ENCODE measurements at places on chromosomes 7 and 10. TPM values are rescaled to one million over a fixed set of nuclear protein-coding genes. Genes with fewer than 3 reads are reported as not detected.

Gene OAT
- 24.3 TPM for total RNA-seq

Gene TYW1B
- total RNA-seq = 2.5 TPM

Gene CALD1
- 122 TPM for total RNA-seq

DNA sequence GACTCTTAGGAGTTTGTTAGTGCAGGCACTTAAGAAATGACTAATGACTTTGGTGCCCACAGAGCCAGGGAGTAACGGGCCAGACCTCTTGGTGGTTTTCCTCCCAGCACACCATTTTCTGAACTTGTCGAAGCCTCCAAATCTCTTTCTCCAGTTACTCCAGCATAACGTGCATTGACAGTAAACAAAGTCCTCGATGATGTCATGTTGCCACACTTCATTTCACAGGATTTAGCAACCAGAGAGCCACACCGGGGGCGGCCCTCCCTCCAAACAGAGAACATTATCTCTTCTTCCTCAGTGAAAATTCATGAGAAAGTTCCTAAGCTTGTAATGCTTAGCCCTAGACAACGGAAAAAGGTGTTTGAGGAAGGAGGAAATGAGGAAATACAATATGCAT is 4.0 kb upstream of the SVOPL start:
- H3K4me3 ChIP-seq = no peak overlapping the region
- H3K4me1 ChIP-seq = no peaks in the 10 kb centered on the region
- DNase-seq = no peak
- H3K36me3 ChIP-seq = no peaks in the 10 kb centered on the region
- no peaks in the 10 kb centered on the region for H3K27me3 ChIP-seq

Gene PAX4
- not detected for total RNA-seq

DNA sequence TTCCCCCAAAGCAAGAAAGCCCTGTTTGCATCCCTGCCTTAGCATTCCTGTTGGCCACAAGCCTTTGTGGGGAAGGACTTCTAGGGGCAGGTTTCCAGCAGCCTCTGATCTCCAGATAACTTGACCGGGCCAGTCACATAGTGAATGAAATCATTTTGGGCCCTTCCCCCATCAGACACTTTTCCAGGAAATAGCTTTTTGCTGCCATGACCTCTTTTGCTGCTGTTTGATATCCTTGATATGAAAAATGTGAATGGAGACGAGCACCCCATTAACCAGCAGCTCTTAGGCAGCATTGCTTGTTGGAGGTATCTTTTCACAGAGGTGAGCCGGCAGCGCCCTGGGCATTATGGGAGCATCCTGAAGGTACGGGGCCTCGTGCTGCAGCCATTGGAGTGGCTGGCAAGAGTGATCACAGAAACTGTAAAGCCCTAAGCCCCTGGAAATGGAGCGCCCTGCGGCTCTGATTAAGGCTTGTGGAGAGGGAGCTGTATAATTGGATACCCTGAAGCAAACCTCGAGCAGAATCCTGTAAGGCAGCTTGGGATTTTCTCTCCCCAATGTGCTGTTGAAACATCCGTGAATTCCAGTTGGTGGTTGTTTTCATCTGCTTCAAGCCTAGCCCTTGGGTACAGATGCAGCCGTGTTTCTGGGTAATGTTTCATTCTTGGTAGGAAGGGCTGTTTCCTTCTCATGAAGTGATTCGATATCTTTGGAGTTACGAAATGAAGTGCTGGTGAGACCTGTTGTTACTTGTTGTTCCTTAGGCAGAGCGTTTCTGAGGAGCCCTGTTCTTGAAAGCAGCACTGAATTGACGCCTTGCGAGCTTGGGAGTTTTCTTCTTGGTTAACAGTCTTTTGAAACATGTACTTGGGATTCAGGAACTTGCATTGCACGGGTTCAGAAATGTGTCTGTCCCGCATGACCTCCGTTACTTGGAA is 179.0 kb downstream of the PTEN start:
- H3K4me3 ChIP-seq = peak overlapping the region; percentile 25
- H3K27me3 ChIP-seq = no peaks in the 10 kb centered on the region
- H3K36me3 ChIP-seq = no peaks in the 10 kb centered on the region
- H3K4me1 ChIP-seq = peaks cover 33% of the 10 kb centered on the region
- no peak for DNase-seq
- H3K27ac ChIP-seq = peak overlapping the region; percentile 64

DNA sequence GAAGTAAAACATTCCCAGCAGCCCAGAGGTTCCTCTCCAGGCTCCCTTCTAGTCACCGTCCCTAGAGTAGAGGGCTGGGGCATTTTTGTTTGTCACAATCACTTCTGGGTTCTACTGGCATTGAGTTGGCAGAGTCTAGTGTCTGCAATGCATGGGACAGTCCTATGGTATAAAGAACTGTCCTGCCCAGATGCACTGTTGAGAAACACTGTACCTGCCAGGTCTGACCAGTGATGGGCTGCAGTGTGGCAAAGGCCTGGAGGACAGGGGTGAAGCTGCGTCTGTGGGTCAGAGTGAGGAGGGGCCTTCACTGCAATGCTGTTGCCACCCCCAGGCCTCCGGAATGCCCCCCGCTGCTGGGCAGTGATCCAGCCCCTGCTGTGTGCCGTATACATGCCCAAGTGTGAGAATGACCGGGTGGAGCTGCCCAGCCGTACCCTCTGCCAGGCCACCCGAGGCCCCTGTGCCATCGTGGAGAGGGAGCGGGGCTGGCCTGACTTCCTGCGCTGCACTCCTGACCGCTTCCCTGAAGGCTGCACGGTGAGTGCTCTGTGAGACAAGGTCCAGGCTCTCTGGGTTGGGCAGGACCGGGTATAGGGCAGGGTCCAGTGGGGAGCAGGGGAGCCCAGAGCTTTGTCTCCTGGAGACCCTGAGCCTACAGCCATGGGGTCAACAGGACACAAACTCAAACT is 14.8 kb downstream of the SMO start:
- no peaks in the 10 kb centered on the region for H3K4me1 ChIP-seq
- no peak overlapping the region for H3K27ac ChIP-seq
- DNase-seq = no peak
- peaks cover 4% of the 10 kb centered on the region for H3K36me3 ChIP-seq
- no peak overlapping the region for H3K4me3 ChIP-seq
- no peaks in the 10 kb centered on the region for H3K27me3 ChIP-seq

GRCh38 chr10:98273057-98273850 is 5.3 kb upstream of the LOXL4 start:
- no peak overlapping the region for H3K27ac ChIP-seq
- peaks cover 26% of the 10 kb centered on the region for H3K4me1 ChIP-seq
- no peaks in the 10 kb centered on the region for H3K27me3 ChIP-seq

Gene RNF148
- total RNA-seq = not detected

DNA sequence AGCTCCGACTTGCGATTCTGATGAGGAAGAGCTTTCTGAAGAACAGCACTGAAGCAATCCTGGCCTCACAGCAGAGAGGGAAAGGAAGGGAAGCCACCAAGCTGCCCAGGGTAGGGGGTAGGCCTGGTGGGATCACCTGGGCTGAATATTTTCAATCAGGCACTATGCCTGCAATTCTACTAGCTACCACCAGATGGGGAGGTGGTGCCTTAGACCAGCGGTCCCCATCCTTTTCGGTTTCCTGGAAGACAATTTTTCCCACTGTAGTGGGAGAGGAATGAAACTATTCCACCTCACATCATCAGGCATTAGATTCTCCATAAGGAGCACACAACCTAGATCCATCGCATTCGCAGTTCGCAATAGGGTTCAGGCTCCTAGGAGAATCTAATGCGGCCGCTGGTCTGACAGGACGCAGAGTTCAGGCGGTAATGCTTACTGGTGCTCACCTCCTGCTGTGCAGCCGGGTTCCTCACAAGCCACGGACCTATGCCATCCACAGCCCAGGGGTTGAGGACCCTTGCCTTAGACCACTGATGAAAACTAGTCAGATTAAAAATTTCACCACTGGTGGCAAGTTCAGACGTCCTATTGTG is 2.7 kb downstream of the LRRC20 start:
- peaks cover 4% of the 10 kb centered on the region for H3K36me3 ChIP-seq
- H3K4me3 ChIP-seq = no peak overlapping the region
- no peaks in the 10 kb centered on the region for H3K27me3 ChIP-seq
- H3K27ac ChIP-seq = peak overlapping the region; percentile 87

DNA sequence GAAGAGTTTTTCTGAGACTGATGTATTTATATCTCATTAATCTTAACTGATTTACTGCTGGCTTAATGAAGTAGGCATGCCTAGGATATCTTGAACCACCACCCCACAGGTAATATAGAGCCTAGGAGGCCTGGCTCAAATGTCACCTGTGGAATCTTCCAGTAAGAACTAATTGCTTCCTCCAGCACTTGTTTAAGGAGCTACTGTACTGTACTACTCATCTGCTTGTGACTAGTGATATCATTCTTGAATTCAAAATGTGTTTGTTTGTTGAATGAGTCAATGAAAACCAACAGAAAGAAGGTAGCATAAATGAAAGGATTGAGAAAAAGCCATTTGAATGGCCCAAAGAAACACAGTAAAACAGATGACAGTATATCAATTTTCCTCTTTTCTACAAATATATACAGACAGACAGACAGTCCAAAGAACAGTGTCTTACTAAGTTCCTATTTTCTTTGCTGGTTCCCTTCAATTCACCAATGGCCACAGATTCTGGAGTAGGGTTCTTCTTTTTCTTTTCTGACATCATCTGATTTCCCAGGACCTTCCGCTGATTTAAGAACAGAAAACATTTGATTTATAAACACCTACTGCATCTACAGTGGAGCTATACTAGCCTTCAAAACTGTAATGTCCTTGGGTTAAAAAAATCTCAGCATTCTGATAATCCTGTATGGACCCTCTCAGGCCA is 43.7 kb upstream of the SLIT1 start:
- H3K36me3 ChIP-seq = peaks cover 54% of the 10 kb centered on the region
- DNase-seq = no peak
- no peaks in the 10 kb centered on the region for H3K4me1 ChIP-seq
- no peaks in the 10 kb centered on the region for H3K27me3 ChIP-seq
- H3K27ac ChIP-seq = no peak overlapping the region

DNA sequence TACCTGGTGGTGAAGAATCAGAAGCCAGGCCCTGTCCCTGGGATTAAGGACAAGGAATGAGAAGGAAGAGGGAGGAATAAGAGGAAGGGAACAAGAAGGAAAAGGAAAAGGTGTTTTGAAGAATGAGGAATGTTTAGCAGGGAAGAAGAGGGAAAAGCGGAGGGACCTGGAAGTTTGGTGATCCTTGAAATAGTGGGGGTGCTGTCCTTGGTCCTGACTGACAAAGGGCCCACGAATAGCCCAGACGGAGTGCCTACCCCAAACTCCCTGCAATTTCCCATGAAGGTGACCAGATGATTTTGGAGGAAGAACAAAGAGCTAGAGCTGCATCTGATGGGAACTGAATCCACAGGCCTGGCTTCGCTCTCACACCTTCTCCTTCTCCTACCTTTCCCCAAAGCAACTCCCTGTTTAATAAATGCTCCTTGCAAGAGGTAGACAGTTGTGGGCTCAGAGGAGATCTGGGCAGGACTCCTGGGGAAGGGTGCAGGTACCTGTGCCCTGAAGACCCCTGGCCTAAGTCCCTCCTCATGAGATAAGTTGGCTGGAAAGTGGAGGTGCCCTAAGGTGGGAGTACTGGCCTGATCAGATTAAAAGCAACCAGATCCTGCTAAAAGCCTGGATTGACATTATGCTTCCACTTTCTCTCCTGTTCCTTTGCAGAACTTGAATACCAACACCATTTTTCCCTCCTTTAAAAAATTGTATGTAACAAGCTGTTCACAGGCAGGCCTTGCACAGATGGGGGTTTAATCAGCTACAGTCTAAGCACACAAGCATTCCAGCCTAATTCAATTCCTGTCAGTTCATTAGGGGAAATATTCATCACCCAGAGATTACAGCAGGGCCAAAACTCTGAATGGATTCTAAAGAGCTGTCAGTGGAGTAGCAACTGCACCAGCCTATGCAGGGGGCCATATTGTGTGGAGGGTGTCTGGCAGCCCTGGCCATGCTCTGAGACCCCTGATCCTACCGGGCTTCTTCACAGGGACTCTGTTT is 19.4 kb downstream of the KAZALD1 start:
- H3K27me3 ChIP-seq = peaks cover 100% of the 10 kb centered on the region
- H3K36me3 ChIP-seq = no peaks in the 10 kb centered on the region
- no peak for DNase-seq
- no peak overlapping the region for H3K4me3 ChIP-seq
- no peaks in the 10 kb centered on the region for H3K4me1 ChIP-seq

- H3K27me3 ChIP-seq = no peaks in the 10 kb centered on the region
- peaks cover 33% of the 10 kb centered on the region for H3K36me3 ChIP-seq
- H3K4me1 ChIP-seq = peaks cover 59% of the 10 kb centered on the region
- no peak overlapping the region for H3K4me3 ChIP-seq
- peak; percentile 74 for DNase-seq
These were observed 21.3 kb downstream of the MDH2 start for GRCh38 chr7:76069238-76069638.

GRCh38 chr7:23558303-23558702 is 26.5 kb upstream of the TRA2A start:
- no peak overlapping the region for H3K27ac ChIP-seq
- DNase-seq = no peak
- H3K36me3 ChIP-seq = no peaks in the 10 kb centered on the region

- no peak overlapping the region for H3K4me3 ChIP-seq
- H3K27ac ChIP-seq = no peak overlapping the region
- peaks cover 3% of the 10 kb centered on the region for H3K36me3 ChIP-seq
- DNase-seq = no peak
- no peaks in the 10 kb centered on the region for H3K27me3 ChIP-seq
These were observed 76.9 kb downstream of the MAPK8 start for GRCh38 chr10:48383393-48383792.

GRCh38 chr7:28354601-28355402 is 57.5 kb upstream of the CREB5 start:
- no peaks in the 10 kb centered on the region for H3K36me3 ChIP-seq
- H3K27ac ChIP-seq = no peak overlapping the region
- H3K27me3 ChIP-seq = no peaks in the 10 kb centered on the region
- H3K4me3 ChIP-seq = no peak overlapping the region

Gene TUBB8
- total RNA-seq = not detected

DNA sequence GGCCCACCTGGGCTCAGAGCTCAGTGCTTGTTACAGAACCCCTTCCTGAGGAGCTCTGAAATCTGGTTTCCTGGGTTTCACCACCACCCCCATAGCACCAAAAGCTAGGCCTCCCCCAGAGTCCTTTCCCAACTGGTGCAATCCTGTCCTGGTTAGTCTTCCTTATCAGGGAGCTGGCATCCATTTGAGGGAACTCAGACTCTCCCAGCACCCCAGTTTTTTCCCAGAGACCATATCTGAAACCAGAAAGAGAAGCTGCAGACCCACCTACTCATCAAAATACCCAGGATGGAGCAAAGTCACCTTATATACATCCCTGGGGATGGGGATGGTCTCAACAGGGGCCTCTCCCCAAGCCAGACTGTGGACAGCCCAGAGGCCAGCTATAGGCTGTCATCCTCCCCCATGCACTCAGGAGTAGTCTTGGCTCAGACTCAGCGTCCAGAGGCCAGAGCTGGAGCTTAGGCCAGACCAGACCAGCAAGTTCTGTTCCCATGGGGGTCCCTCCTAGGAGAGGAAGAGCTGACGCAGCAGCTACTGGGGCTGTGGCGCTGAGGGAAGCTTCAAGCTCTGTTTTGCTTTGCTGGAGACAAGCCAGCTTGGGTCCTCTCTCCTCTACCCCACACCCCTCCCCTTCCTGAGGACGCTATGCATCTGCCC is 3.0 kb downstream of the TBATA start:
- H3K4me1 ChIP-seq = peaks cover 13% of the 10 kb centered on the region
- H3K36me3 ChIP-seq = no peaks in the 10 kb centered on the region
- DNase-seq = peak; percentile 34
- no peak overlapping the region for H3K27ac ChIP-seq
- no peak overlapping the region for H3K4me3 ChIP-seq

Gene LRIT1
- not detected for total RNA-seq

Gene VENTX
- total RNA-seq = 0.33 TPM

GRCh38 chr10:20247891-20248708 is 431.9 kb downstream of the PLXDC2 start:
- DNase-seq = no peak
- no peak overlapping the region for H3K27ac ChIP-seq
- peaks cover 26% of the 10 kb centered on the region for H3K4me1 ChIP-seq
- H3K27me3 ChIP-seq = no peaks in the 10 kb centered on the region
- H3K4me3 ChIP-seq = no peak overlapping the region

Gene IRF5
- 2.2 TPM for total RNA-seq

Gene ZNHIT1
- 56.9 TPM for total RNA-seq

Gene SPDYE6
- not detected for total RNA-seq
